WTC11 (cell line): ENCODE measurements at places on chromosomes 16 and 17. TPM values are rescaled to one million over a fixed set of nuclear protein-coding genes. Genes with fewer than 3 reads are reported as not detected.

DNA sequence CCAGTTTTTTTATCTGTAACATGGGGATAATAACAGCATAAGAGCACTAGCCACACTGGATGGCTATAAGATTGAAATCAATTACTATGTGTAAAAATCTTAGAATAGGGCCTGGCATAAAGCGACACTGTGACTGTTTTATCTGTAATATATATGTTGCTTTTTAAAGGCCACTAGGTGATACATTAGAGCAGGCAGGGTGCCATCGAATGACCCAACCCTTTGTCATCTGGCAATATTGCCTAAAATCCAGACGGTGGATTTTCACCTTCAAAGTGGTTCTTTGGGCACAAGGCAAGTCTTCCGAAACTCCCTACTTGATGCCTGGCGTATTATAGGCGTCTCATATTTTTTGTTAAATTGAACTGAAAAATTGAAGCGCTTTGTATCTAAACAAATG, 69.1 kb downstream of the PRKCA start:
- no peak overlapping the region for H3K27ac ChIP-seq
- H3K27me3 ChIP-seq, result no peaks in the 10 kb centered on the region
- H3K36me3 ChIP-seq, result no peaks in the 10 kb centered on the region
- DNase-seq, result no peak
- H3K4me3 ChIP-seq, result no peak overlapping the region

DNA sequence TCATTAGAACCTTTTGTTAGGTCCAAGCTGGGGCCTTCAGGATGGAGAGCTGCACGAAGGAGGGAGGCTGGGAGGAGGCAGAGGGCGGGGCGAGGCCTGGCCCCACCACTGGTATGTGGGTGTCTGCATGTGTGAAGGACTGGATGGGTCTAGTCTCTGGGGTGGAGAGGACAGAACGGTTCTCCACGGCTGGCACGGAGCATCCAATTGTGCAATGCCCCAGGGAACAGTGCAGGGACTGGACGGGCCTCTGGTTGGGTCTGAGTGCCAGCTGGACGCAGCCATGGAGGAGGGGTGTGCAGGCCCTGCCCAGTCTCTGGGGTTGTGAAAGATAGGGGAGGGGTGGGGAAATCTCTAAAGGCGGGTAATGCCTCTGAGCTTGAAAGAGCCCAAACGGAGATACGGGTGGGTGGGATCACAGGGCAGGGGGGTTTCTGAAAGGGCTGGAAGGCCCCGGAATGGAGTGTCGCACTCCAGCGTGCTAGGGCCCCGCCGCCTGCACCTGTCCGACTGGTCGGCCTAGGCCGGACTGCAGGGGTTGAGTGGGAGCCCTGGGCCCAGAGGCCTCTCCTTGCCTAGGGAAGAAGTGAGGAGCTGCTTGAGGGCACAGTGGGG, 1.6 kb downstream of the PPL start:
- no peak for DNase-seq
- peak overlapping the region; percentile 36; the same call in 1 of the 2 replicates for H3K27ac ChIP-seq
- H3K36me3 ChIP-seq, result no peaks in the 10 kb centered on the region
- peaks cover 7% of the 10 kb centered on the region for H3K4me1 ChIP-seq
- H3K27me3 ChIP-seq, result peaks cover 6% of the 10 kb centered on the region
- peak overlapping the region; percentile 89 for H3K4me3 ChIP-seq

- no peaks in the 10 kb centered on the region for H3K36me3 ChIP-seq
- no peak overlapping the region for H3K27ac ChIP-seq
- H3K4me1 ChIP-seq, result 0 out of 2 replicates have a peak, but pooled peaks cover 2% of the 10 kb centered on the region
- no peak for DNase-seq
- peaks cover 2% of the 10 kb centered on the region; the same call in 1 of the 2 replicates for H3K27me3 ChIP-seq
- no peak overlapping the region for H3K4me3 ChIP-seq
Measured at GRCh38 chr17:74165797-74166365, 37.6 kb upstream of the RPL38 start.

DNA sequence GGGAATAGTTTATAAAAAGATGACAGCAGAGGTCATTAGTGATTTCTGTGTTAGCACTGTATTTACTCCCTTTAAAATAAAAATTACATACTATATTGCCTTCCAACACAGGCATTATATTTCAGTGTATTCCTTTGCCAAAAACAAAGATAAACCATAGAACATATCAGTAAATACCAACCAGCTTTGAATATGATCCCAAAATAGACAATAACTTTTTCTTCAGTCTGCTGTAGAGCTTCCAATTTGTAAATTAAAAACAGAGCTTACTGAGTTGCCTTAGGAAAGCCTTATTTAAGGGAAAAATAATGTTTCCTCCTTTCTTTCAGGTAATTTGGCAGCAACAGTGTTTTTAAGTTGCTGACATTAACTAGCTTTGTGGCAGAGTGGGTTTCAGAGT, 352.1 kb upstream of the TBX2 start:
- H3K4me1 ChIP-seq, result no peaks in the 10 kb centered on the region
- H3K27ac ChIP-seq, result no peak overlapping the region
- no peak for DNase-seq
- no peak overlapping the region for H3K4me3 ChIP-seq
- H3K36me3 ChIP-seq, result no peaks in the 10 kb centered on the region

- H3K4me3 ChIP-seq, result peak overlapping the region; percentile 50
- peaks cover 9% of the 10 kb centered on the region; the same call in 1 of the 2 replicates for H3K36me3 ChIP-seq
- H3K4me1 ChIP-seq, result peaks cover 41% of the 10 kb centered on the region
- peak overlapping the region; percentile 98 for H3K27ac ChIP-seq
Measured at GRCh38 chr16:3127745-3128144, 7.1 kb upstream of the ZNF213 start.

DNA sequence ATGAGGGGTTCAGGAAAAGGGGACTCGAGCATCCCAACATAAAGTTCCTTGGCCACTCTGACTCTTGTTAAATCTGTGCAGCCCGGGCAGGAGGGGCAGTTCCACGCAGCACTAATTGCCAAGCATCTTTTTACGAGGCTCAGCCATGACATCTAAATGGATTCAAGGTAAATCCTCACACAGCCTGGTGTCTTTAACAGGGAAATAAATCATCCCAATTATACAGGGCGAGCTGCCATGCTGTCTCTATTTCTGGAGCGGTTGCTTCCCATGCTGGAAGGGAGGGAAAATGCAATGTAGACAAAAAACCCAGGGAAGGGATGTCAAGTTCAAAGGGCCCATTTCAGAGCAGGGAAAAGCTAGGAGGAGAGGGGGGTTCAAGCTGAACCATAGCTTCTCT, 110.0 kb downstream of the GAS7 start:
- H3K4me3 ChIP-seq, result no peak overlapping the region
- peaks cover 10% of the 10 kb centered on the region for H3K36me3 ChIP-seq
- no peak for DNase-seq
- H3K27me3 ChIP-seq, result no peaks in the 10 kb centered on the region
- H3K4me1 ChIP-seq, result 0 out of 2 replicates have a peak, but pooled peaks cover 2% of the 10 kb centered on the region

GRCh38 chr16:4261557-4262172, 11.2 kb downstream of the TFAP4 start:
- peak; percentile 90 for DNase-seq
- H3K27me3 ChIP-seq, result no peaks in the 10 kb centered on the region
- peak overlapping the region; percentile 93 for H3K27ac ChIP-seq

- H3K27me3 ChIP-seq, result peaks cover 15% of the 10 kb centered on the region; the same call in 1 of the 2 replicates
- H3K4me3 ChIP-seq, result no peak overlapping the region
Measured at GRCh38 chr16:2795395-2796143, 2.7 kb upstream of the PRSS41 start.

DNA sequence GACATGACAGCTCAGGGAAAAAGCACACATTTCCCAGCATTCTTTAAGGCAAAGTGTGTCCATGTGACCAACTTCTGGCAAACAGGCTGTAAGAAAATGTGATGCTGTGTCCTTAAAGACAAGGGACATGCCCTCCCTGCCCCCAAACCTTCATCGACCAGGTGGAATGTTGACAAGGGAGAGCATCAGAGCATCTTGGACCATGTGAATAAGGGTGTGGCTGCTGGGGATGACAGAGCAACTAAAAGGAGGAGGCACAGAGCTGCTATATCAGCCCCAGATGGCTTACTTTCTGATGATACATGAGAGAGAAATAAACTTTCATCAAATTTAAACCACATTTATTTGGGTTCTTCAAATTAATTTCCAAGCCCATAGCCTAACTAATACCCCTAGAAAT, 2.2 kb upstream of the ZNF23 start:
- no peaks in the 10 kb centered on the region for H3K36me3 ChIP-seq
- no peaks in the 10 kb centered on the region for H3K27me3 ChIP-seq
- no peak for DNase-seq
- peak overlapping the region; percentile 96; the same call in 1 of the 2 replicates for H3K4me3 ChIP-seq
- H3K27ac ChIP-seq, result no peak overlapping the region
- peaks cover 17% of the 10 kb centered on the region for H3K4me1 ChIP-seq

- H3K27me3 ChIP-seq, result no peaks in the 10 kb centered on the region
- H3K36me3 ChIP-seq, result no peaks in the 10 kb centered on the region
- DNase-seq, result no peak
- no peak overlapping the region for H3K27ac ChIP-seq
- peaks cover 15% of the 10 kb centered on the region for H3K4me1 ChIP-seq
- H3K4me3 ChIP-seq, result no peak overlapping the region
Measured at GRCh38 chr16:20940871-20941635, 40.5 kb downstream of the LYRM1 start.

GRCh38 chr16:17347624-17348023, 123.1 kb downstream of the XYLT1 start:
- no peak overlapping the region for H3K4me3 ChIP-seq
- no peak for DNase-seq
- H3K36me3 ChIP-seq, result 0 out of 2 replicates have a peak, but pooled peaks cover 2% of the 10 kb centered on the region
- peak overlapping the region; percentile 43; the same call in 1 of the 2 replicates for H3K27ac ChIP-seq
- H3K27me3 ChIP-seq, result no peaks in the 10 kb centered on the region
- no peaks in the 10 kb centered on the region for H3K4me1 ChIP-seq

- peaks cover 17% of the 10 kb centered on the region for H3K4me1 ChIP-seq
- no peak for DNase-seq
- peaks cover 6% of the 10 kb centered on the region; the same call in 1 of the 2 replicates for H3K27me3 ChIP-seq
- H3K27ac ChIP-seq, result no peak overlapping the region
Measured at GRCh38 chr17:42111265-42111636, 1.3 kb downstream of the DHX58 start.

GRCh38 chr16:72312828-72313227, 140.9 kb upstream of the PMFBP1 start:
- H3K27ac ChIP-seq, result no peak overlapping the region
- peaks cover 6% of the 10 kb centered on the region for H3K4me1 ChIP-seq
- DNase-seq, result no peak

DNA sequence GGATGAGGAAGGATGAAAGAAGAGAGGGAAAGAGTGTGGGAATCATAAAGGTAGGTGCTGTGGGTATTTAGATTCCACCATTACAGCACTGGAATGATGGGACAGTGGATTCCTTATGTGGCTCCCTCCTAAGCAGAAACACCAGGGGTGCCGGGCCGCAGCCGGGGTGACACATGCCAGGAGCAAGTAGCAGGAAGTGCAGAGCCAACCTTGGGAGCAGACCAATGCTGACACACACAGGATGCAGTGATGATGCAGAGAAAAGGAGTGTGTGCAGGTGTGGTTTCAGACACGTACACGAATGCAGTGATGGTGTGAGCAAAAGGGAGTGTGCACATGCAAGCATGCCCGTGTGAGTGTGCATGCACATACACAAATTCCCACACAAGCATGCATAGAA, 338.0 kb downstream of the SLC39A11 start:
- H3K27me3 ChIP-seq, result no peaks in the 10 kb centered on the region
- no peak for DNase-seq
- H3K4me1 ChIP-seq, result no peaks in the 10 kb centered on the region
- H3K36me3 ChIP-seq, result peaks cover 5% of the 10 kb centered on the region; the same call in 1 of the 2 replicates

DNA sequence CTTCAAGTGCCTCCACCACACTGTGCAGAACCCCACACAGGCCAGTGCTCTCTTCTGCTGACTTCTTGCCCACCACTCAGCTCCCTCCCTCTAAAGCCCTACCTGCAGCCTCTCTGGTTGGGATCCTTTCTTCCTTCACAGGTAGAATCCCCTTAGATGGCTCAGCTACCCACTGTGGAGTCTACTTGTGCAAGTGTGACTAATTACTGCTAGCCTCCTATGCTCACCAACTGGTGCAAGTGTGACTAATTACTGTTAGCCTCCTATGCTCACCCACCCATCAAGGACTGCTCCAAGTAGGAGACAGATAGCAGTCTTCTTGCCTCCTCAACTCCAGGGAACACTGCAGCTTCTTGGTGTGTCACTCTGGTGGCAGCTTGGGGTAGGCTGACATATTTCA, 43.6 kb downstream of the TEX14 start:
- H3K4me3 ChIP-seq, result no peak overlapping the region
- no peak overlapping the region for H3K27ac ChIP-seq
- peaks cover under 1% of the 10 kb centered on the region for H3K4me1 ChIP-seq
- DNase-seq, result no peak
- peaks cover 3% of the 10 kb centered on the region for H3K27me3 ChIP-seq

DNA sequence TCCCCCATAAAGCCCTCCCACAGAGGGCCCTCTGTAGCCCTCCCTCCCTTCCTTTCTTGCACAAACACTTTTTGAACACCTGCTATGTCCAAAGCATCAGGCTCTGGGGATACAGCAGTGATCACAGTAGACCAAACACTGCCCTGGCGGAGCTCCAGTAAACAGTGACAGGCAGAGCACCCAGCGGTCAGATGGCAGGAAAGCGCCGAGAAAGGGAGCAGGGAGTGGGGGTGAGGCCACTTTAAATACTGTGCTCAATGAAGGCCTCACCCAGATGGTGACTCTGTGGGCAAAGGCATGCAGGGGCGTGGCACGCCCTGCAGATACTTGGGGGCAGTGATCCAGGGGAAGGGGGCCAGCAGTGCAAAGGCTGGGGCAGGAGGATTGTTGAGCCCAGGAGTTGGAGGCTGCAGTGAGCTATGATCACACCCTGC, 7.6 kb downstream of the PRR29 start:
- DNase-seq, result no peak
- H3K27ac ChIP-seq, result no peak overlapping the region
- H3K36me3 ChIP-seq, result no peaks in the 10 kb centered on the region
- no peaks in the 10 kb centered on the region; the same call in 1 of the 2 replicates for H3K27me3 ChIP-seq

- H3K27me3 ChIP-seq, result no peaks in the 10 kb centered on the region; the same call in 1 of the 2 replicates
- DNase-seq, result no peak
- no peak overlapping the region for H3K4me3 ChIP-seq
- H3K4me1 ChIP-seq, result peaks cover 8% of the 10 kb centered on the region
- H3K36me3 ChIP-seq, result no peaks in the 10 kb centered on the region
Measured at GRCh38 chr16:66899945-66900710, 18.6 kb downstream of the CDH16 start.

KRTAP2-2 gene
- not detected in 3 replicates for total RNA-seq

CD7 gene
- total RNA-seq, result 0.74 to 1.3 TPM (median 0.92 TPM) in 3 replicates

KRTAP16-1 gene
- not detected in 3 replicates for total RNA-seq

KRTAP4-9 gene
- not detected in 3 replicates for total RNA-seq

SHCBP1 gene
- total RNA-seq, result 15.4 to 20.2 TPM (median 15.7 TPM) in 3 replicates

ZP2 gene
- 0.07 TPM in 1 of 3 replicates, not detected in the others for total RNA-seq

KIF18B gene
- total RNA-seq, result 62.2 to 82.2 TPM (median 66.3 TPM) in 3 replicates

GINS2 gene
- 35.5 to 38.4 TPM (median 38.0 TPM) in 3 replicates for total RNA-seq

SOX15 gene
- total RNA-seq, result 15.2 to 19.9 TPM (median 17.5 TPM) in 3 replicates

MRPS23 gene
- total RNA-seq, result 57.9 to 65.3 TPM (median 58.1 TPM) in 3 replicates

ADAD2 gene
- 0.71 to 1.6 TPM (median 1.4 TPM) in 3 replicates for total RNA-seq

ANKRD40CL gene
- total RNA-seq, result not detected in 3 replicates

PROCA1 gene
- total RNA-seq, result 28.4 to 33.9 TPM (median 31.7 TPM) in 3 replicates
